Right forelimb (tissue), 1 donor: ENCODE measurements at places on chromosomes 13 and 19.
A peak's percentile ranks its signal among the peaks of the same experiment; 100 is the strongest.

DNA sequence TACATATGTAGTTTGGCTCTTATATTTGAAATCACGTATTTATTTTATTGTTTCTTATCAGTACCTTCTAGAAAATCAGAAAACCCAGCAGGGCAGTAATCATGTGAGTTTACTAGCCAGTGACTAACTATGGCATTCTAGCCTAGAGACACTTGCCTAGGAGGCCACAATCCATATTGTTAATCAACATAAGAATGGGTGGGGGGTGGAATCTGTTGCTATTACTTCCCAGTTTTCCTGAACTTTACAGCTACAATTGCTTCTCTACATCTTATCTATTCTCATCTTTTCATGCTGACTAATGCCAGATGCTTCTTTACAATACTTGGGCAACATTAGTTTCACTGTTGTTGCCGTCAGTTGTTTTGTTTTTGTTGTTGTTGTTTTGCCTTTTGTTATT, 18.7 kb upstream of the ATXN8OS start:
- no peak for DNase-seq

DNA sequence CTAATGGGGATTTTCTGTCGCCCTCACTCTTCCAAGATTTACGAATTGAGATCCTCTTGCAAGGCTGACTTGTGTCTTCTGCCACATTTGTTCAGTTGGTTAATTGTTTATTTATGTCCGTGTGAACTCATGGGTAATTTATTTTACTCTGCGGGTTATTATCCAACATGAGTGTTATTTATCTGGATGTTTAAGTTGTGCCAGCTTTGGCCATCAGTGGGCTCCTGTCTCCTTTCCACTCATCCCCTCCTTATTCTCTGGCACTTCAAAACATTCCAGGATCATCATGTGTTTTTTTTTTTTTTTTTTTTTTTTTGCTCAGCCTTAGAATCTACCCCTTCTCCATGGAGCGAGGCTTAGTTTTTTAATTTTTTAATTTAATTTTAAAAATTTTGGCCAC, 19.0 kb downstream of the ACP7 start:
- DNase-seq: no peak

DNA sequence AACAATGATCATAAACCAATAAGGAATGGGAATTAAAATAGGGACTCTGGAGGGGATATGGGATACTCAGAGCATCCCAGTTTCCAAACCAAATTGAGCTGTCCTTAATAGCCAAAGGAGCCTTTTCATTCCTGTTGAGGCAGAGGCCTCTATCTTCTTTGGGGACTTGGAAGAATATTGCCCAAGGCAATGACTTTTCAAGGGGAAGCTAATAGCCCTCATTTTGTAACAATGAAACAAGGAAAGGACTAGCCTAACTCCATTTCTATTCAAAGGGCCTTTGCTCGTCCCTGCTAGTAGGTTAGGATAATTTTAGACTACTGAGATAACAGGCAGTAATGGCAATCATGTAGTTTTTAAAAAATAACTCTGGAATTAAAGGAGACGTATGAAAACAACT, 789.8 kb upstream of the SLITRK5 start:
- no peak for DNase-seq

GRCh38 chr13:48849515-48849914, 126.2 kb upstream of the FNDC3A start:
- DNase-seq: no peak

GRCh38 chr19:18922228-18922985, 2.9 kb downstream of the DDX49 start:
- DNase-seq: no peak

GRCh38 chr19:7681340-7682174, 924 bp downstream of the TRAPPC5 start:
- peak; percentile 71 for DNase-seq
